HCEC 1CT (cell line): ENCODE measurements at places on chromosomes 16 and 17.

- no peak for DNase-seq
These were observed 3.3 kb upstream of the XYLT1 start for GRCh38 chr16:17474037-17474436.

DNA sequence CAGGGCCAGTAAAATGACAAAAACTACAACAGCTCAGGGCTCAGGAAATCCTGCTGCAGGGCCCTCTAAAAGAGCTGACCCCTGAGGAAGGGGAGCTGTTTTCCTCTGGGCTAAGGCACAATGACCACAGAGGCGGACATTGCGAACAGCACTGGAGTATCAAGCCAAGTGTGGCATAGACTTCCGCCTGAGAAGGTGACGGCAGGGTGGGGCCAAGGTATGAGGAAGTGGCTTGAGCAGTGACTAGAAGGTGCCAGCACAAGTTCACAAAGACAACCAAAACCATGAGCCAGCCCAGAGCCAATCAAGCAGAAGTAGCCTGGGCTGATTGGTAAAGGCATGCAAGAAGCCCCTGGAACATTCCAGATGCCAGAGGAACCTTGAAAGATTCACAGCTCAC, 13.9 kb downstream of the ERN2 start:
- no peak for DNase-seq

DNA sequence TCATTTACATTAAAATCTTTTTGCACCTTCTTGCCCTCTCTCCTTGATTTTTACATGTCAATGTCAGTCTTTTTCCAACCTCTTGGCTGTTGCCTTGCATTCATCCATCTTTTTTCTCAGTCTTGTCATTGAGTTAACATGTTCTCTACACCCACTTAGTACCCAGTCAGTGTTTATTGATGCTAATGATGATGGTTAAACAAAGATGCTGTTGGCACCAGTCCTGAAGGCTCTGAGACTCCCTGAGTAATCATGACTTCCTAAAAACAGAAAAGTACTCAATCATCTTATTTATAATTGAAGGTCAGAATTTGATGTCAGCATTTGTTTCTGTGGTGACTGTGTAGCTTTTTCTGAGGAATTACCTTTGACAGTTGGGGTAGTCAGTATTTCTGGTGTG, 104.5 kb downstream of the NLK start:
- DNase-seq: no peak

- no peak for DNase-seq
These were observed 334.6 kb upstream of the EEF2KMT start for GRCh38 chr16:5432166-5432565.

DNA sequence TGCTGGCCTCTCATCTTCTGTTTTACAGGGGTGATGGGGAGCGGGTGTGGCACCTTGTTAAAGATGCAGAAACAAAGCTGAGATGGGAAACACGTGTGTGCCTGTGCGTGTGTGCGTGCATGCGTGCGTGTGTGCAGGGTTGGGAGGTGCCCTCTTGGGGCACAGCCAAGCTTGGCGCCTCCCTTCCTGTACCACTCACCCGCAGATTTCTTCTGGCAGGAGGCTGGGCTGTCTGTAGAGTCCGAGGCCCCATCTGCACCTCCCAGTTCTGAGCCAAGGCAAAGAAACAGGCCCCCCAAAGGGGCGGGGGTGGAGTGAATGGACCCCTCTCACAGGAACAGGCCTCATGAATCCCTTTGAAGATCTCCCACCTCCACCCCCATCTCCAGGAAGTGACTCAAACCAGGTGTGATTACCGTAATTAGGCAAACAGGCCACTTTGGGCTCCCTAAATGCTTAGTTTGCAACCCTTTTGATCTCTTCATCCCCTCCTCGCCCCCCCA, 20.9 kb downstream of the TNS4 start:
- DNase-seq: no peak

- DNase-seq: no peak
These were observed 74.4 kb upstream of the TANC2 start for GRCh38 chr17:62891659-62892058.

- peak; percentile 35 for DNase-seq
These were observed 152.2 kb upstream of the NOG start for GRCh38 chr17:56441308-56441707.

DNA sequence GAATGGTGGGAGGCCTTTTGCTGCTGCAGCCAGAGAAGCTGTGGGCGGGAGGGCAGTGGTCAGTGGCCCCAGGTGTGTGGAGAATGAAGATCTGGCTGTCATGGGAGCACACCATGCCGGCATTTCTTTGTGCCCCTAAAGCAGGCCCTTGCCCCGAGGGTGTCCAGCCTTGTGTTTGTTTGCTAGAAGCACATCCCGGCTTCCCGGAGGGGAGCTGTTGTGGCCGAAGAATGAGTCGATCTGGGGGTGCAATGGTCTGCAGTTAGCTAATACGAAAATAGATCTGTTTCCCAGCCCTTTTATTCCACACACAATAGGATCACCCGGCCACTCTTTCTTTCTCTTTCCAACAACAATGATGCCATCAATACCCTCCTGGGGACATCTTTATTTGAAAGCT, 228.8 kb downstream of the CBLN1 start:
- no peak for DNase-seq

- DNase-seq: no peak
These were observed 3.1 kb downstream of the TNFRSF13B start for GRCh38 chr17:16968786-16969185.

- DNase-seq: no peak
These were observed at the start of gene CHP2 for GRCh38 chr16:23754594-23755483. Gene CHP2, plus strand, starts transcription at chr16:23755026. Its CDS starts 24 bp downstream, at chr16:23755050.

DNA sequence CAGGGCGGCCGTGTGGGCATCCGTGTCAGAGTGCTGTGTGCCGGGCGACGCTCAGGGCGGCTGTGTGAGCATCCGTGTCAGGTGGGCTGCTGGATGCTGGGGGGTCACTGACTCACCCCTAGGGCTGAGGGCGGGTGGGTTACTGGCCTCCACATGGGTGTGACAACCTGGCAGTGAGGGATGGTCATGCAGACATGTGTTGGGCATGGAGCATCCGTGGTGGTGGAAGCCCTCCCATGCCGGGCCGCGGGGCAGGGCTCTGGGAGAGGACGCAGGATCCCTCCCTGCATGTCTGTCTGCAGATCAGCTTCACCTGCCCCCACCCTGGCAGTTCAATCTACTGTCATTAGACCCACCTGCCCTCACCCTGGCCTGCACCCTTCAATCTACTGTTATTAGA, 56.3 kb downstream of the METRNL start:
- DNase-seq: no peak

- no peak for DNase-seq
These were observed 99.4 kb downstream of the CYLD start for GRCh38 chr16:50841081-50841886.

DNA sequence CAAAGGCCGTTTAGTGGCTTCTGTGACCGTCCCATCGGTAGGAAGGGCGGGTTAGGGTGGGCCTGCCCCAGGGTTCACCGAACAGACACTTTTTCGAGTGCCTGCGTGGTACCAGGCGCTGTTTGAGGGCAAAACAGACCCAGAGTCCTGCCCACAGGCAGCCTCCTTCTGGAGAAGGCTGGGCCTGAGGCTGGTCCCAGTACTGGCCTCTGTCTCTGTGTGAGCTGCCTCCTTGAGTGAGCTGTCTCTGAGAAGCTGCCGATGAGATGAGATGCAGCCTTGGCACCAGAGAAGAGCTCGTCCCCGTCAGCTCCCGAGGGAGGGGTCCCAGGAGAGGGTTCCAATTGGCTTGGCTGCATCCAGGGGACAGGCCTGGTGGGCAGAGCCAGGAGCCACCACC, 53.1 kb downstream of the NKD1 start:
- DNase-seq: no peak

GRCh38 chr17:9473711-9474110, 101.9 kb downstream of the STX8 start:
- DNase-seq: peak; percentile 58

GRCh38 chr16:19655242-19655777, 62.7 kb downstream of the KNOP1 start:
- DNase-seq: no peak

GRCh38 chr17:69192754-69193153, 35.9 kb downstream of the ABCA10 start:
- DNase-seq: no peak

DNA sequence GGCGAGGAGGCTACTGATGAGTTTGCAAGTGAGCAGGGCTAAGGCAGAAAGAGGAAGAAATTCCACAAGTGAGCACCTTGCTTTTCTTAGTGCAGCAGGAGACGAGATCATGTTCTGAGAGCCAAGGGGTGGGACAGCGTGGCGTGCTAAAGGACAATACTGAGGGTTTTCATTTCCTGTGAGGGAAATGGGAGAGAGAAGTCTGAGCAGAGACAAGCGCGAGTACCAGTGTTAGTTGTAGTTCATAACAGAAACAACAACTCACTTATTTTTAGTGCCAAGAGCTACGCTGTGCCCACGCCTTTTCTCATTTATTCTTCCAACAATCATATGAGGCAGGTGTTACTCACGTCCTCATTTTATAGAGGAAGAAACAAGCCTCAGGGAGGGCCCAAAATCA, 2.3 kb downstream of the SPACA3 start:
- no peak for DNase-seq

GRCh38 chr17:77708936-77709335, 249.6 kb upstream of the TNRC6C start:
- DNase-seq: no peak

- no peak for DNase-seq
These were observed 12.1 kb upstream of the TMEM92 start for GRCh38 chr17:50262001-50262794.

GRCh38 chr16:54921206-54921824, 9.3 kb upstream of the IRX5 start:
- DNase-seq: no peak

DNA sequence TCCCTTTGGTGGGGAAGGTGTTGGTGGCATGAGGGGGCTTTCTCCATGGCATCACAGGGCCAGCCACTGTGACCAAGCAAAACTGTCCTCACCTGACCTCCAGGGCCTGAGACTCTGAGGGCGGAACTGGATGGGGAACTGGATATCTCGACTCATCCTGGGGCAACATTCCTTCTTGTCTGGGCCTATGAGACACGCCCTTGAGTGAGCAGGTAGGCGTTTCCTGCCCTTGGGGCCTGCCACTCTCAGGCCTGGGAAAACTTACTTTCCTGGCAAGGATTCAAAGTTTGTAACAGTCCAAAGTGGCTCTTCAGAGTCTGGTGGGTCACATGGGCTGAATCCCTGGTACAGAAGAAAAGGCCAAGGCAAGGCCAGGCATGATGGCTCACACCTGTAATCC, 9.6 kb downstream of the MT1X start:
- no peak for DNase-seq

DNA sequence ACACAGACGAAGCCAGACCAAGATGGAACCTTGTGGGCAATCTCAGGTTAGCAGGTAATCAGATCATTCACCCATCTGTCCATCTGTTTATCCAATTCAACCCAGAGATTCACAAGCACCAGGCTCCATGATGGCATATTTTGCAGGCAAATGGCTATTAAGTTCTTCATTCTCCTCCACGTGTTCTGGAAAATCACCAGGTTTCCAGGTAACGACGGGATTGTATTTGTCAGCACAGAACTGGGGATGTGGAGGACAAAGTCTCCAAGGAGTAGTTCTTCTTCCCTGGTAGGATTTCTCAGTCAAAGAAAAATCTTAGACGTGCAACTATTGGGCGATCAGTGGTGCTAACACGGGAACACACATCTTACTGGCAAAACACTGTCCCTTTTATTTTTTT, 368.8 kb downstream of the SLC39A11 start:
- DNase-seq: no peak

DNA sequence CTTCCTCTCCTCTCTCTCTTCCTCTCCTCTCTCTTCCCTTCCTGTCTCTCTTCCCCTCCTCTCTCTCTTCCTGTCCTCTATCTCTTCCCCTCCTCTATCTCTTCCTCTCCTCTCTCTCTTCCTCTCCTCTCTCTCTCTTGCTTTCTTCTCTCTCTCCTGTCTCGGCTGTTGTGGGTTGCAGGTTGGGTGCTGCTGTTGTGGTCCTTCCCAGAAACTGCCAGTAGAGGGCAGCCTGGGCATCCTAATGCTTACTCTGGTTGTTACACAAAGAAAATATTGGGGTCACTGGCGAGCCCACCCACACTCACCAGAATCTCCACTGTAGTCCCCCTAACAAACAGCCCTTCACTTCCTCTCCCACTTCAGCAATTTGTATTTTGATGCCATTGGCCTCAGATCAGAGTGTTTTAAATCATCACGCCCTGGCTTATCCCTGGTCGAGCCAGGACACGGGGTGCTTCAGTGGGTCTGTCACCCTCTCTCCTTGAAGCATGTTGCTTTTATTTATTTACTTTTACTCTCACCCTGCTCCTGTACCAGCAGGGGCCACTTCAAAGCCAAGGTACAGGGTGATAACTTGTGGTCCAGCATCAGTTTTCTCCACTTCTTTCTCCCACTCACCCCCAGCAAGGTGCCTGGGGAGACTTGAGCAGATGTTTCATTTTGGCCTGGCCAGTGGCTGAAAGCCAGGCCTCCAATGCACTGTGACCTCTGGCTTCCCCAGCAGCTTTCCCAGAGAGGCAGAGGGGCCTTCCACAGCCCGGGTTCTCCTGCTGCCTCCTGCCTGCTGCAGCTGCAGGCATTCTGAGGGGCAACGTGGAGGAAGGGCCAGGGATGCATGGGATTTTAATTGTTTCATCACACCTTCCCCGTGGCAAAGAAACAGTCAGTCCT, 4.7 kb upstream of the MMP15 start:
- peak; percentile 30 for DNase-seq

DNA sequence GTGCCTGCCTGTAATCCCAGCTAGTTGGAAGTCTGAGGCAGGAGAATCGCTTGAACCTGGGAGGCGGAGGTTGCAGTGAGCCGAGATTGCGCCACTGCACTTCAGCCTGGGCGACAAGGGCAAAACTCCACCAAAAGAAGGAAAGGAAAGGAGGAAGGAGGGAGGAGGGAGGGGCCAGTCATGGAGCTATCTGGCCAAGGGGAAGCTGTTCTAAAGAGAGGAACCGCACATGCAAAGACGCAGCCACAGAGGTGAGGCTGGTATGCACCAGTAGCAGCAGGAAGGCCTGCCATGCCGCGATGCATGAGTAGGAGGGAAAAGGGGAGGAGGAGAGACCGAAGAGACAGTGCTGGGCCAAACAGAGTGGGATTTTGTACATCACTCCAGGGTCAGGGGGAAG, 35.9 kb downstream of the HSBP1 start:
- no peak for DNase-seq

- DNase-seq: no peak
These were observed 34.9 kb downstream of the NUP93 start for GRCh38 chr16:56764835-56765234.

GRCh38 chr17:64777415-64778239, 115.5 kb upstream of the SMURF2 start:
- peak; percentile 2 for DNase-seq

DNA sequence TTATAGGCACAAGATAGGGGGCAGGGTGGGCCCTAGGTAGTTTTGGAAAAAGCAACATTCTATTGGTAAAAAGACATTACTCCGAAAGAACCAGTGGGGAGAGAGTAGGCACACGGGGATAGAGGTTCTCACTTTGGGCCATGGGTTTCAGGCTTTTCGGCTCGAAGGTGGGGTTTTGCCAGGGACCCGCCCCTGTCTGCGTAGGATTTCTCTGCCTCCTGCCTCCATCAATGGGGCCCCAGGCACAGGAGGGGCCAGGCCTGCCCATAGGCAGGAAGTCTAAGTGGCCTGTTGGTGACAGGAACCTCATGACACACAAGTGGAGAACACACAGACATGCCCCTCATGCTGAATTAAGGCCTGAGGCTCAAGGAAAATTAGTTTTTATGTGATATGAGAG, 57.5 kb downstream of the RNF213 start:
- DNase-seq: no peak

- DNase-seq: no peak
These were observed 82.5 kb downstream of the PCTP start for GRCh38 chr17:55833306-55833705.
